ENCODE measurements at places on chromosomes 5 and 9.

- DNase-seq, result no peak
Measured at GRCh38 chr5:95327211-95327610, 42.3 kb upstream of the MCTP1 start.

DNA sequence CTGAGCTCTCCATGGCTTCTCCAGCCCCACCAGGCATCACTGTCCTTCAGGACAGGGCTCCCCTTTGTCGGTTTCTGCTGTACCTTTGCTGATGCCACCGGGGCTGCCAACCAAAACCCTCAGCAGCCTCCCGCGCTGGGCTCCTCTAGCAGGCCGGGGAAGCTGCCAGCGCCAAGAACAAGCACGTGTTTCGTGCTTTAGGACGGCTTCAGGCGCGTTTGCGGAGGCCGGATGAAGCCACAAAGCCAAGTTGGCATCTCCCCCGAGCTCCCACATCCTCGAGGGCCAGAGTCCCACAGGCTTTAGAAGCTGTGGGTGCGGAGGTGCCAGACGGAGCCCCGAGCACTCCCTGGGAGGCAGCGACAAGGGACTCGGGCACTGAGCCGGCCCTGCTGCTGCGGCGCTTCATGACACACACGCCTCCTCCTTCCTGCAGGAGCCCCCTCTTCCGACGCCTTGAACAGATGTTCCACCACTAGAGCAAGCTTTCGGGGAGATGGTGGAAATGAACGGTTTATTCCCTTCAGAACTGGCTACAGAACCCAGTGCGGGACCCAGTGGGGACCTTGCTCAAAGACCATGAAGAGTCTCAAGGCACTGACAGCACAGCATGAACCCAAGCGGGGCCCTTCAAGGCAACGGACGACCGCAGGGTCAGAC is 36.7 kb downstream of the SARDH start:
- no peak for DNase-seq

- DNase-seq, result peak; percentile 11
Measured at GRCh38 chr9:123871781-123872180, 58.1 kb downstream of the DENND1A start.

- no peak for DNase-seq
Measured at GRCh38 chr9:117081641-117082317, 333.1 kb downstream of the ASTN2 start.

GRCh38 chr5:53023969-53024368 is 34.8 kb downstream of the ITGA2 start:
- DNase-seq, result peak; percentile 89

DNA sequence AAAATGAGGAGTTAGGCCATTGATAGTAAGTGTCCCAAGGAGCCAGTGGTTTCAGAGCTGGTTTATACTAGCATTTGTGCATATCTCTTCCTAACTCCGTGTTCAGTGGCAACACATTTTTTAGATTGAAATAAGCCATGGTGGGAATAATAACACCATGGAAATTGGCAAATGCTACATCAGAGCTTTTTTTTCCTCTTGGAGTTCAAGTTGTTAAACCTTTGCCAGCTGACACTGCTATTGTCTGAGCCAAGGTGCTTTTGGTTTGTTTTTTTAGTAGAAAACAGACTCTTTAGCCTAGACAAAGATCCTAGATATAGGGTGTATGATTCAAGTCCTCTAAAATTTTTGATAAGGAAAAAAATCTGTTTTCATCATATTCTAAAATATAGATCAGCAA is 2.8 kb downstream of the ACO1 start:
- DNase-seq, result no peak

DNA sequence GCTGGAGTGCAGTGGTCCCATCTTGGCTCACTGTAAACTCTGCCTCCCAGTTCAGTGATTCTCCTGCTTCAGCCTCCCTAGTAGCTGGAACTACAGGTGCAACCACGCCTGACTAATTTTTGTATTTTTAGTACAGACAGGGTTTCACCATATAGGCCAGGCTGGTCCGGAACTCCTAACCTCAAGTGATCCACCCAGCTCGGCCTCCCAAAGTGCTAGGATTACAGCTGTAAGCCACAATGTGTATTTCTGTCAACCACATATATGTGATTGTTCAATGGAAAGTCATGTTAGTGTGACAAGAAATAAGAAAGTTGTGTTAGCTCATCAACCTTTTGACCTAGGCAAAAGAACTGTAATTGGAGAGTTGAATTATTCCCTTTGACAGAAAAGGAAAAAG is 677.1 kb upstream of the CHD1 start:
- no peak for DNase-seq

GRCh38 chr5:122584411-122585300 is 190.2 kb upstream of the SNX2 start:
- DNase-seq, result peak; percentile 1

GRCh38 chr9:107360098-107360497 is 77.0 kb downstream of the RAD23B start:
- DNase-seq, result no peak

DNA sequence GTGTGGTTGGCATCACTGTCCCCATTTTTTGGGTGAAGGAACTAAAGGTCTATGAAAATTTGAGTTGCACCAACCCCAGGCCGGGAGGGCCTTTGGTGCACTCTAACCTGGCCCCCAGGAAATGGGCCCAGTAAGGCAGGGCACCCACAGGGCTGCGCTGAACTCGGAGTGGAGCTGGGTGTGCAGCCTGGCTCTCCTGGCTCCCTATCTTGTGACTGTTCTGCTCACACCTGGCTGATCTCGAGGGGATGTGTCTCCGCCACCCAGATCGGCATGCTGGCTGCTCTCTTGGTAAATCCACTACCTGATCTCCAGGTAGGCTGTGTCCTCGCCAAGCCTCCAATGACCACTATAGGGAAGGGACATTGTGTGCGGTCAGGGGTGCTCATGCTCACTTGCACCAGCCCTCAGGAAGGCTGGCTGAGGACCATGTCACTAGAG is 259.8 kb downstream of the NSG2 start:
- no peak for DNase-seq

- no peak for DNase-seq
Measured at GRCh38 chr5:38961691-38962090, 112.5 kb downstream of the RICTOR start.

GRCh38 chr9:8536845-8537244 is 737.3 kb upstream of the DMAC1 start:
- DNase-seq, result no peak

- no peak for DNase-seq
Measured at GRCh38 chr9:91196103-91196950, 165.4 kb downstream of the AUH start.

DNA sequence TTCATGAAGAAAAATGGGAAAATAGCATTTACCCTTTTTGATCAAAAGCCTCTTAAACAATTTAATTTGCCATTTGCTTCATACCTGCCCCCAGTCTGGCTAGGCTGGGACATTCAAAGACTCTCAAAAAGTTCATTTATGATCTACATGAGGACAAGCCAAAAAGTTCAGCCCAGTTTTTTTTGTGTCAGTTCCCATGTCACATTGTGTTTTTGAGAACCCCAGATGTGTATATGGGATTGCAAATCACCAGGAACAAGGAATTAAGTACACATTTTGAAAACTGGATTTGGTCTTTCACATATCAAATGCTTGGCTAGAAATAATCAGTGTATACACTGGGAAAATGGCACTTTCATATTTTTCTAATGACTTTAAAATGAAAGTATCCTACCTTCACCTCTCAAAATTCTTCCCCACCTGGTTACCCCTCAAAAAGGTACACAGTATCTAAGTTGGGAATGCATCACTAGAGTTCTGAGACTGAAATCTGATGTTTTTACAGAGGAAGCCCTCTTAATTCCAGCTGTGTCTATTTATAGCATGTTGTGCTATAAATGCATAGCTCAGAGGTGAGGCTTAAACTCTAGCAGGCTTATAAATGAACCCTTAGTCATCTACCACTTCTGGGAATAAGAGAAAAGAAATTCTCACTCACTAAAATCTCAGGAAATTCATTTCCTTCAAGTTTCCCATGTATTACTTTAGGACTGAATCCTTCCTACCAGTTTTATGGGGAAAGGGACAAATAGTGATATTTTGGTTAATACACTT is 9.3 kb downstream of the STOM start:
- peak; percentile 94 for DNase-seq

DNA sequence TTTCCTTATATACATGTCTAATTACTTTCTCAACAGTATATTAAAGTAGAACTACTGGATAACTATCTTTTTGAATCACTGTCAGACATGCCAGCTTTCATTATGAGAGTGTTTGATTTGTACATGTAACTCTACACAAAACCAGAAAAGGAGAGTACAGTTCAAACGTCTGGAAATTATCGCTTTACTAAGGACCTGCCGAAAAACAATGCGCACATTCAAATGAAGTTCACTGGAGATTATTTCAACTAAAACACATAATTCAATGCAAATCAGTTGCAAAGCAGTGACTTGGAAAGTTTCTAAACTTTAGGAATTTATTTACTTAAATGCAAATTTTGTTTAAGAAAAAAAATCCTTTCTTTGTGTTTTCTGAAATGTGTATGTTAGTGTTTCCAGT is 942.5 kb downstream of the EFNA5 start:
- no peak for DNase-seq
